Karpas-422 (cell line): ENCODE measurements at places on chromosomes 1 and 21.

GRCh38 chr1:15718199-15718601 lies 17.9 kb upstream of the SLC25A34 start:
- DNase-seq: no peak

DNA sequence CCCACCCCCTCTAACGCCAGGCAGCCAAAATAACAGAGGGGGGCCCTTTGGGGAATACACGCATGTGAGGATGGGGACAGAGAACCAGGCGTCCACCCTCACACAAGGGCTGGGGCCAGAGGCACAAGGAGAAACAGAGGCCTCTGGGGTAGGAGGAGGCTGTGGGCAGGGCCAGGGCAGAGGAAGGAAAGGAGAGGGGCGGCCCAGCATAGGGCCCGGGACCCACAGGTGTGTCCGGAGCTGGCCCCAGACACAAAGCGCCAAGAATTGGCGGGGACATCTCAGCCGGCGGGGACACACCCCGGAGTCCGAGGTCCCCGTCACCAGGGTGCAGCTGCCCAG lies 6.7 kb downstream of the PLEKHG5 start:
- no peak for DNase-seq

GRCh38 chr1:38085666-38086330 lies 39.2 kb upstream of the POU3F1 start:
- DNase-seq: no peak

DNA sequence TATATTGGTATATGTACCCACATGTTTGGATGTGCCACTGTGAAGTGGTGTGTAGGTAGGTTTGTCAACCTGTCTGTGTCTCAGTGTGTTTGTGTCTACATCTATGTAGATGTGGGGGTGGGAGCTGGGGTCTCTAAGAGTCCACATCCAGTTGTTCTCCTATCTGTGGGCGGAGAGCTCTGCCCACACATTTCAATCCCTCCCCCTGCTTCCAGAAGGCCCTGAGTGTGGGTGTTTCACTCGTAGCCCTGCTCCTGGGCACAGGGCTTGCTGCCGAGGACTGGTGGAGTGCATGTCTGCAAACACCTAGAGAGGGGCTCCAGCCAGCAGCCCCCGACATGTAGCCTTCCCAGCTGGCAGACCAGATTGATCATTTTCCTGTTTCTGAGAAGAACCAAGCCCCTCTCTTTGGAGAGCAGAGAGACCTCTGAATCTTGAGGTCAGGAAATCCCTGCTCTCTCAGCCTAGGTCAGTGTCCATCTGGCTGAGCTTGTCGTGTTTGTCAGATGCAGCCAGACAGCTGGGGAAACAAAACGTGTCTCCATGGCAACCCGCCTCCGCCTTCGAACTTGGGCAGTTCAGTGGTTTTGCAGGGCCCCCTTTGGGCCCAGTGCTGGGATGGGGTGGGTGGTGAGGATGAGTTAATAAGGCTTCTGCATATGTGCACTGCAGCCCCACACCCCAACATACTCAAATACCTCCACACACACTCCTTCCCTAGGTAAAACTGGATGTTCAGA lies 31.2 kb upstream of the SYNC start:
- no peak for DNase-seq

GRCh38 chr21:46082713-46082962 lies 15.3 kb upstream of the COL6A2 start:
- DNase-seq: no peak

DNA sequence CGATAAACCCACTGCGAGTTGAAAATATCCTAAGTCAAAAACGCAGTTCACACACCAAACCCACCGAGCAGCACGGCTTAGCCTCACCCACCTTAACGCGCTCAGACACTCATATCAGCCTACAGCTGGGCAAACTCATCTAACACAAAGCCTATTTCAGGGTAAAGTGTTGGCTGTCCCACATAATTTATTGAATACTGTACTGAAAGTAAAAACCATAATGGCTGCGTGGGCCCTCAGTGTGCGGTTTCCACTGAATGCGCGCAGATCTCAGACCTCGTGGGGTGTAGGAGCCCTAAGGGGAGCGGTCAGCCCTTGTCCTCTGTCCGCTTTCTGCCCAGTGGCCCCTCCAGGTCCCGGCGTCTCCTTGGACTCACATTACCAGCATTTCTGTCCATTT lies 157.6 kb upstream of the ARHGEF16 start:
- DNase-seq: no peak

DNA sequence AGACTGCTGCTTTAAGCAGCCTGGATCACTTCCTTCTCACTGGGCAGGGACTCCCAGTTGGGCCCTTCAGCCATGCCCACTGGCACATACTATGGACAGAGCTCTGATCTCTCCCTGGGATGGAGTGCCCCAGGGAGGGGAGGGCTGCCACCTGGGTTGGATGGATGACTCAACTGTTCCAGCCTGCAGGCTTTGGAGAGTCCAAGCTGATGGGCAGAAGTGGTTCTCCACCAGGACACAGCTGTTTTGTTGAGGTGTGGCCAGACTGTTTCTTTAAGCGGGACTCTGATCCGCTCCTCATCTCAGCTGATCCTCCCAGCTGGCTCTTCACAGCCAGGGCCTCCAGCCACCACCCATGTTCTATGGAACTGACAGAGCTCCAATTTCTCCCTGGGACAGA lies 166.9 kb downstream of the MAGI3 start:
- no peak for DNase-seq

DNA sequence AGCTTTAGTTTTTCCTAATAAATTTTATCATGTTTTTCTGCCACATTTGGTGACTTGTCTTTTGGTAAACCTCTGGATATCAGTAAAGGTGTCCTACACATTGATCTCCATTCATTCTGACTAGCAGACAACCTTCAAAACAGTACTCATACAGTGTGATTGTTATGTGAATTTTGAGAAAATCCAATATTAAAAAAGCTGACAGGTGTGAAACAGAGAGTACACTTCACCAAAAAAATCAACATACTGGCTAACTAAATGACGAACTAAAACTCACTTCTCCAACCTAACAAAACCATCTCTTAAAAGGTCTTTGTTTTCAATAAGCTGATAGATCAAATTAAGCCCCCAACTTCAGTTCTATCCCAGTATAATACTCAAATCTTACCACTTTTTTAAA lies 1.5 kb downstream of the FRRS1 start:
- DNase-seq: no peak

DNA sequence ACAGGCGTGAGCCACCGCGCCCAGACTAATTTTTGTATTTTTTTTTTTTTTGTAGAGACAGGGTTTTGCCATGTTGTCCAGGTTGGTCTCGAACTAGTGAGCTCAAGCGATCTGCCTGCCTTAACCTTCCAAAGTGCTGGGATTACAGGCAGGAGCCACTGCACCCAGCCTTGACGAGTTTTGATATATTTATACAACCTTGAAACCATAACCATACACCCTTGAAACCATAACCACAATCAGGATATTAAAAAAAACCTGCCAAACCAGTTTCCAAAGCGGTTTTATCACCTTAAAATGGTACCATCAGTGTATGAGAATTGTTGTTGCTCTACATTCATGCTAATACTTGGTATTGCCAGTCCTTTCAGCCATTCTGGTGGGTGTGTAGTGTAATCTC lies 3.7 kb upstream of the PHACTR4 start:
- DNase-seq: no peak

DNA sequence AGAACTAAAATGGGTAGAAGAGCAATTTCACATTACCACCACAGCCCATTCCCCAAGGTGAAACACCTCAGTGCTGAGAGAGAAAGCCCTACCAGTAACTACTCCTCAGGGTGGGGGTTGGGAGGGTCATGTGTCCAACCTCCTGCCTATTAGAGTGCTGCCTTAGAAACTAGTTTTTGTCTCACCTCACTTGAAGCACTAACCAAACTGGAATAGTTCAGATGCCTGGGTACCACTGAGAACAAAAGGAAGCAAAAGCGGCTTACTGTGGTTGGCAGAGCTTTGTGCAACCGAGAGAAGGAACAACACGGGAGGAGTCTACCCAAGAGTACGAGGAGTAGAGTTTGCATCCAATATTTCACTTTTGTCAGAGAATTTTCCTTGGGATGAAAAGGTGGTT lies 1207.5 kb upstream of the ADGRL2 start:
- DNase-seq: no peak

DNA sequence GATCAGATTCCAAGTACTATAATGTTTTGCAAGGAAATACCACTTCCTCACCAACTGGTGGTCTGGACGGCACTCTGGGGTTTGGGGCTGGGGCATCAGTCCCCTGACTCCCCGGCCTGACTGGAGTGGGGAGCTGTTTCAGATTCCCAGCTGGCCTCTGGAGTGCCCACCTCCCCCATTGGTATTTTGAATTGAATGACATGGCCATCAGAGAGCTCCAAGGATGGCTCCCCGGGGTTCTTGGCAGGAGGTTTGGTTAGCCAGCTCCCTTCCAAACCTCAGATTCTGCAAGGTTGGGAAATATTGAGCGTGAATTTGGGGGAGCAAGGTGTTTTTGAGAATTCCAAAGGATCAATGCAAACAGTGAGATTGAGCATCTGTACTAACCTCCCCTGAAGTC lies 2.2 kb upstream of the INAVA start:
- no peak for DNase-seq

DNA sequence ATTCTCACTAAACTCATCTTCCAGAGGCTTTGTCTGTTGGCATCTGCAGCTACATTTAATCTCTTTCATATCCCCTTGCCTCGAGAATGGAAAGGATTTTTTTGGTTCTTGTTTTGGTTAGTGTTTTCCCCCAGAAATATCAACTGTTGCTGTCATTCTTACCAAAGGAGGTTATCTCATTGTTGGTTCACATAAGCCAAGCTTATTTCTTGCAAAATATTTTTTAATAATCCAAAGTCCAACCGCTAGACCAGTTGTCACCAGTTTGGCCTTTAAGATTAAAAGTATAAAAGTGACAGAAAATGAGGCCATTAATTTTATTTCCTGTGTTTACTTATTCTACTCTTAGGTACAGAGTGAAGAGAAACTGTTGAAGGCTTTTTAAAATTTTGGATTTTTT lies 66.5 kb upstream of the PROX1 start:
- no peak for DNase-seq

DNA sequence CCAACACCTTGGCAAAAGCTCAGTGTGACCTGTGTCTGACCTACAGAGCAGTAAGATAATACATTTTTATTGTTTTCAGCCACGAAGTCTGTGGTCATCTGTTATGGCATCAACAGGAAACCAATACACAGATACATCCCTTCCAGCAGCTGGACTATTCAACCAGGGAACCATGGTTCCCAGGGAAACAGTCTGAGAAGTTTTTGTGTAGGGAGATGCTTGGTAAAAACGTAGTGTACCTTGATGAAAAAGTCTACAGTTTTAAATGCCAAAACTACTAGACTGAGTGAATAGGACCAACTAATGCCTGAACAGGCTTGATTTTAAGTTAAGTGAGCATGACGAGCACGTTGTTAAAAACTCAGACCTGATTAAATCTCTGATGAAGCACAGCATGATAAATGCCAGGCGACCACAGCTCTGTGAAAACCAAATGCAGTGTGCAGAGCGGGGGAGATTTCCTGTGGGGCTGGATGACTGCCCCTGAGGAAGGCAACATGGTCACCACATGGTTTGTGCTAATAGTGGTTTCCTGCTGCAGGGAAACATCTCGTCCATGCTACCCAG lies 228.9 kb downstream of the TNR start:
- no peak for DNase-seq

DNA sequence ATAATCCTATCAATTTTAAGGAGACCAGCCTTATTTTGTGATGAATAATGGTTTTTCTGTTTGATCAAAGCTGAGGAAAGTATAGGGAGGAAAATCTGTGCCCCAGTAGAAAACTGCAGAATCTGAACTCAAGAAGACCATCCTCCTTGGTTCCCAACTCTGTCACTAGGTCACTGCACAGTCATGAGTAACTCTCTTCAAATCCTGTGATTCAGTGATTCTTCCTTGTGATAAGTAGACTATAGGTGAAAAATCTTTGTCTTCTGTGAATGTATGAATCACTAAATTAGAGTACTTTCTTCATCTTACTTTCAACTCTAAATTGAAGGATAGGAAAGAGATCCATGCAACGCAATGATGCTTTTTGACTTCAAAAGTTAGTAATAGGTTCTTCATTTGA lies 13.3 kb upstream of the OR2L5 start:
- no peak for DNase-seq

- DNase-seq: no peak
Measured at GRCh38 chr21:32136546-32136945, 142.3 kb downstream of the MIS18A start.

GRCh38 chr1:222204475-222204874 lies 343.4 kb downstream of the HHIPL2 start:
- no peak for DNase-seq

DNA sequence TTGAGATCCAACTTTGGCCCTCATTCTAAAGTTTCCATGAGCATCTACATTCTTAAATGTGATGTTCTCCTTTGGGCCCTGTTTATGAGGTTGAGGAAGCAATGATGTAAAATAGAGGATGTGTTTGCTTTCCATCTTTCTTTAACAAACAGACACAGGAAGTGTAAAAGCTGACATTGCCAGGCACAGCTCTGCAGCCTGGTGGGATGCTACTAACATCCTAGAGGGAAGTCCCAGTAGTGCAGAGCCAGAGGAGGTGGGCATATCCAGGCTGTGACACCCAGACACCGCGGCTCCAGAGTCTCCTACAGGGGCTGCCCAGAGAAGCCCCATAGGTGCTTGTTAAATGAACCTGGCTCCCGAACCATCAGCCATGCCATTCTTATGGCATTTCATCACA lies 16.2 kb downstream of the OLFML2B start:
- DNase-seq: no peak

GRCh38 chr1:30889511-30889910 lies 19.0 kb downstream of the SDC3 start:
- DNase-seq: no peak

GRCh38 chr21:44603109-44603875 lies 2.9 kb downstream of the KRTAP10-7 start:
- no peak for DNase-seq

GRCh38 chr1:15788624-15789301 lies 18.7 kb downstream of the UQCRHL start:
- DNase-seq: peak; percentile 46

- no peak for DNase-seq
Measured at GRCh38 chr1:200274116-200274515, 135.7 kb downstream of the ZNF281 start.

DNA sequence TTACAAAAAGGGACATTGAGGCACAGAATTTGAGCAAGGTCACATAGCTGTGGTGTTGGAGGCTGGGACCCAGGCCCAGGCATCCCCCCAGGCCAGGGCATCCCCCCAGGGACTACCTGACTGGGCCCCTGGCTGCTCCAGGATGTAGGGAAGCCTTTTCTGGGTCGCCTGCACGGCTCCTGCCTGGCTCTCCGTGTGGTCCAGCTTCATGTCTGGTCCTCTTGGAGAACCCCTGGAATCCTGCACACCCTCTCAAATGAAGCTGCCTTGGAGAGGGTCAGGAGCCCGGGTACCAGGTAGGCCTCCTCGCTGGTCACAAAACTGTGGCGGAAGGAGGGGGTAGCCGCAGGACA lies 919 bp upstream of the CELSR2 start:
- DNase-seq: no peak
